ENCODE measurements at places on chromosomes 12 and 14.
A peak's percentile ranks its signal among the peaks of the same experiment; 100 is the strongest.

GRCh38 chr12:131565267-131566015 is 145.4 kb upstream of the SFSWAP start:
- DNase-seq = no peak

DNA sequence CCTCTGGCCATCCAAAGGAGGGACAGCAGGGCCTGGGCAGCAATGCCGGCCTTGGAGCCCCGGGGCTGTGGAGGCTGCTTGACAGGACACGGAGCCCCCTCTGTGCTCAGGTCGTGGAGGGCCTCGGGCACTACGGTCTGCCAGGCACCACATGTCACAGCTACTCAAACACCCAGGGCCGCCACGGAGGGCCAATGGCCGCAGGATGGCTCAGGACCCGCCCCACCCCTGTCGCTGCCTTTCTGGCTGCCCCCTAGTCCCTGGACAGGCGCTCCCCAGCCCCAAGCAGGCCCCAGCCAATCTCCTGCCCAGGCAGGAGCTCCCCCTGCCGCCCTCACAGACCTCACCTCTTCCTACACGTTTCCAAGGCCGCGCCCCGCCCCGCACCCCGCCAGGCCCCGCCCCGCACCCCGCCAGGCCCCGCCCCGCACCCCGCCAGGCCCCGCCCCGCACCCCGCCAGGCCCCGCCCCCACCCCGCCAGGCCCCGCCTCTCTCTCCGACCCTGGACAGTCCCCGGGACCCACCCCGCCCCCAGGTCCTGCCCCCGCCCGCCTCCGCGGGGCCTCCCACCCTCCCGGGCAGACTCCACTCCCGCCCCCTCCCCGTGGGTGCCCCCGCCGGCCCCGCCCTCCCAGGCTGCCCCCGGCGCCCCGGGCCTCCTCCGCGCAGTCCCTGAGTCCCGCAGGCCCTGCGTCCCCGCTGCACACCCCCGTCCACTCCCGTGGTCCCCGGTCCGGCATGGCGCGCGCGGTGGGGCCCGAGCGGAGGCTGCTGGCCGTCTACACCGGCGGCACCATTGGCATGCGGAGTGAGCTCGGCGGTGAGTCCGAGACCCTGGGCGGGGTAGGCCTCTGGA is at the start of gene ASPG:
ASPG (plus strand) TSS at position 669 of the 857 bp plus-strand sequence; CDS start at position 740, 71 bp downstream.
- DNase-seq = no peak

DNA sequence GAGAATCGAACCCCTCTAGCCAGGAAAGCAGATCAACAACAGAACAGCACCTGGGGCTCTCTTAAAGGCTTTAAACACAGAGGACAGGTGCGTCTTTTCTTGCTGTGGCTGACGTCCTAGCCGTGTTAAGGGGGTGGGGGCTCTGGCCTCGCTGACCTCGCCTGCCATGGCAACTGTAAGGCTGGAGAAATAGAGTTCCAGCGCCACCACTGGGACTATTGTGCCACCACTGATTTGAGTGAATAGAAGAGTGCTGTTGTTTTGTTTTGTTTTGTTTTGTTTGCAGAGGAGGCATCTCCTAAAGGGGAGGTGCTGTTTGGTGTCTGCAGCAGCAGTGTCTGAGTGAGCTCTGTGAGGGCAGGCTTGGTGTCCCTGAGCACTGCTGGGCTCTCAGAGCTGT is 34.2 kb upstream of the PRMT8 start:
- DNase-seq = no peak

- no peak for DNase-seq
These were observed 54.6 kb downstream of the ARF6 start for GRCh38 chr14:49947506-49947905.

DNA sequence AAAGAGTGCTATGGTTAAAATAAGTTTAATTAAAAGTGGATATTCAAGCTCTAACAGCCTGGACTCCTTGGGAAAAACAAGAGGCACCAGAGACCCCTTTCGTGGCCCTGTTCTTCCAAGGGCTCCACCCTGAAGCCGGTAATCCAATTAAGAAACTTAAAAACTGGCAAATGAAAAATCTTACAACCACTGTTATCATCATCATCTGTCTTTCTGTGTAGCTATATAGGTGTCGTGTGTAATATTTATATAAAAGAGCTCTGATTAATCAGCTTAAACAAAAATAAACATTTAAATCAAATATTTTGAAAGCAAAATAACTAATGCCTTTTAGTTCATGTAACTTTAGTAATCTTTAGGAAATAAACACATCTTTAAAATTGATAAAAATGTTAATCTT is 4.5 kb downstream of the ATF1 start:
- no peak for DNase-seq

DNA sequence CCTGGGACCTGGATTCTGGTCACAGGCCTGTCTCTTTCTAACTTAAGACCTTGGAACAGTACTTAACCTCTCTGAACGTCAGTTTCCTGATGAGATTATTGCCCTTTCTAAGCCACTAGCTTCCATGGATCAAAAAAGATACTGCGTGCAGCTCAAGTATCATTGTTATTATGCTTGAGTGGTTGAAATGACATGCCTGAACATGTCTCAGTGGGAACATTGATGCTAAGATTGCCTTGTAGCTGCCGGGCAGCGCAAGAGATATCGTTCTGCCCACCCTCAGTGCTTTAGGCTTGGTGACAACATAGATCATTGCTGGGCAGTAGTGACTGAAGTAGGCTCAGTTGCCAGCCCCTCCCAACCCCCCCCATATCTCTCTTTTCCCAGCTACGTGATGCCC is 131.9 kb downstream of the SMOC1 start:
- DNase-seq = no peak

DNA sequence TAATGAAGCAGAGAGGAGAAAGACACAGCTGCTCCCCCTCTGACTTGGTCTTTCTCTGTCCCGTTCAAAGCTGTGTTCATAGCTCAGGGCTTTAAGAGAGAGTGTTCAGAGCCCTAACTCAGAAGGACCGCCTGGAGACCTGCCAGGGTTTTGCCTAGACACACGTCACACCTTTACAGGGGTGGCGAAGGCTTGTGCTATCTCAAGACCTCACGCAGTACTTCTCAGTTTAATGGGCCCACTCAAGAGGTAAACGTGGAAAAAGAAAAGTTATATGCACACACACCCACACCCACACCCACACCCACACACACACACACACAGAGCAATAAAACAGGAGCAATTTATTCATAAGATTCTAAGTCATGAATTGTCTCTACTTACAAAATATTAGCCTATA is 374.3 kb downstream of the C12orf75 start:
- DNase-seq = no peak

- DNase-seq = no peak
These were observed 58.0 kb upstream of the TRHDE start for GRCh38 chr12:72214163-72214562.

- DNase-seq = no peak
These were observed 417 bp downstream of the GLS2 start for GRCh38 chr12:56487448-56488040.

DNA sequence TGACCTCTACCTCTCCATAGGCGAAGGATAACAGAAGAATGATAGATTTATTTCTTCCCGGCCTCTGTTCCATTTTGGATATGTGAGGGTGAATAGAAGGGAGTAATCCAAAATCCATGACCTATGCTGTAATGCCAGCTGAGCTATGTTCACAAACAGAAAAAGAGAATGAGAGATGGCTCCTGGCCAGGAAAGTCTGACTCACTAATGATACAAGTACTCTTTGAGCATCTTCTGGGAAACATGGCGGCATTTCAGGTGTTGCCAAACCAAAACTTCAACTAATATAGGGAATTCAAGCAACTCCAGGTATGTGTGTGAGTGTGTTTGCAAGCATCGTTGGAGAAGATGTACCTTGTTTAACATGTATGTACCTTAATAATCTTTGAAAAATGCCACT is 55.1 kb downstream of the MED13L start:
- peak; percentile 59 for DNase-seq

GRCh38 chr12:20268121-20268732 is 100.1 kb upstream of the PDE3A start:
- no peak for DNase-seq

GRCh38 chr14:102474934-102475333 is 34.6 kb downstream of the ANKRD9 start:
- no peak for DNase-seq

DNA sequence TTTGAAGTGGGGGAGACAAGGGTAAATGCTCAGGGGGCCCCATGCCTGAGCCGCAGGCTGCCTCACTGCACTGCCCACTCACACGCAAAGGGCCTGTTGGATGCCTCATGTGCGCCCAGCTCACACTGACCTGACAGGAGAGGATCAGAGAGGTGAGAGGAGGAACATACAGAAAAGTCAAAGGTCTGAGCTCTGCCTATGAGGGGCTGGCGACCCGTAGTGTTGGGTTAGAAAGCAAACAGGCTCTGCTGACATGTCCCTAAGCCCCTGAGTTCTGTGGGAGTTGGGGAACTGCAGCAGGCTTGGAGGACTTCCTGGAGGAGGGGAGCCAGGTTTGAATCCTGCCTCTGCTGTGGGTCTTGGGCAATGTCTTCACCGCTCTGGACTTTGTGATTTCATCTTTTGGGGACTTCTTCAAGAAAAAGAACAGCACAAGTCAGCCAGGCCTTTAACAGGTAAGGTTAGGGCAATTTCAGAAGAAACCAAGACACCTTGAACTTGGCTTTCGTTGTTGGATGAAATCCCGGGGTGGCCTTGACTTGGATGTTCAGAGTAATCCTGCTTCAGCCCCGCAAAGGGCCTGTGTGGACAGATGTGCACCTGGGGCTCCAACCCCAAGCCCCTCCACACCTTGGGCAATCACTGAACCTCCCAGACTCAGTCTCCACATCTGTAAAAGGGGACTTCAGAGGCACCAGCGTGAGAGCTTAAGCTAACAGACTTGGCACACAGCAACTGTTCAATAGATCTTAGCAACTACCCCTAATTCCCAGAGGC is 116.8 kb downstream of the SCARB1 start:
- DNase-seq = no peak

- DNase-seq = no peak
These were observed 79.3 kb downstream of the FOXA1 start for GRCh38 chr14:37515771-37516170.

- no peak for DNase-seq
These were observed 10.5 kb upstream of the BTG1 start for GRCh38 chr12:92156139-92156538.

DNA sequence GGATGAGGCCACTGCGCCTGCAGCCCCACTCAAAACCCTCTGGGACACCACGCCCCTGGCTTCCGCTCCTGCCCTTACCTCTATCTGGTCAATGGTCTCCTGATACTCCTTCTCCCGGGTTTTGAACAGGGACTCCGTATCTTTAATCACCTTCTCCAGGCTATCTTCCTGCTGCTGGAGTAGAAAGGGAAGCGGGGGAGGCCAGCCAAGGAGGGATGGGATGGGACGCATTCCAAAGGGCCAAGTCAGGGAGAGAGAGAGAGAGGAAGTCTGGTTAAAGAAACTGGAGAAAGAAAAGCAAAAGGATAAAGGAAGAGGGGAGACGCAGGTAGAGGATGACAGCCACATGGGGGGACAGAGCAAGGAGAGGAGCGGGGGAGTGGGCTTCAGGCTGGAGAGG is 7.9 kb downstream of the IFFO1 start:
- peak; percentile 61 for DNase-seq

GRCh38 chr12:81257947-81258551 is 180.2 kb downstream of the ACSS3 start:
- DNase-seq = peak; percentile 34

DNA sequence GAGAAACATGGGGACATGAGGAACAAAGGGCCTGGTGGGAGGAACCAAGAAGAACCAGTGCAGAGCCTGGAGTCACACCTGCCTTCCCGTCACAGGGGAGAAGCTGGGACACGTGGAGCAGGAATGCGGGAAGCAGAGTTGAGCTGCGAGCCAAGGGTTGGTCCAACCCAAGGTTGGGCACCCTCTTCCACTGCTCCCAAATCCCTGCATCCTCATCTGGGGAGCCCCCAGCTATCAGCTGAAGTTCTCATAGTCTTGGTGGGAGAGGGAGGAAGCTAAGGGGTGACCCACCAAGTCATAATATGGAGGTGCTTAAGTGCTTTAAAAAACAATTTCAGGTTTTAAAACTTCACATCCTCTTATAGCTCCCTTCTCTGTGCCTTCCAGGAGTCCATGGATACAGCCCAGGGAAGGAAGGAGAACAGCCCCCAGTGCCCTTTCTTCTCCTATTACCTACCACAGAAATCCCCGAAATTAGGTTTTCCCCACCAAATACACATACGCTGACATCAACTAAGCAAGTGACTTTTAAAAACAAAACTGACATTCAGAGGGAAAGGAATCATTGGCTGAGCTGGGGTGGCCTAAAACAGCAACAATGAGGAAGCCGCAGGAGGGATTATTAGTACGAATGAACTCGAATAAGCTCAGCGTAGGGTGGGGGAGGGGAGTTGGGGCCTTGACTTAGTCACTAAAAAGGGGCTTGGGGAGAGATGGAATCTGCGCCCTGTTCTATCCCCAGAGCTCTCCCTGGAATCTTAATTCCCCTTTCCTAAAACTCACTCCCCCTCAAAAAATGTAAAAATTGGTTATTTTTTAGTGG is 4.5 kb downstream of the MYL6 start:
- no peak for DNase-seq

DNA sequence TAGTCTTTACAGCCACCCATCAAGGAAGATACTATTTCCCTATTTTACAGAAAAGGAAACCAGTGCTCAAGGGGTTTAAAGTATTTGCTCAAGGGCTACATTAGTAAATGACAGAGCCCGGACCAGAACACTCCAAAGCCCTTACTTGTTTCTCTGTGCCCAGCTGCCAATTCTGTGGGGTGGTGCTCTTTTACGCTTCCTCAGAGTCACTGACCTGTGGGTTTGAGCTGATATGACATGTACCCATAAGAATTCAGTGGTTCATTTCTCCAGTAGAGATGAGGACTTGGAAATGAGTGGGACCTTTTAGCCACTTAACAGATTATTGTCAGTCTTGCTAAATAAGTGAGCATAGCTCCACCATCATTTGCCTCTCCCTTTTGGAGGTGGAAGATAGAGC is 37.4 kb upstream of the NKX2-8 start:
- no peak for DNase-seq

DNA sequence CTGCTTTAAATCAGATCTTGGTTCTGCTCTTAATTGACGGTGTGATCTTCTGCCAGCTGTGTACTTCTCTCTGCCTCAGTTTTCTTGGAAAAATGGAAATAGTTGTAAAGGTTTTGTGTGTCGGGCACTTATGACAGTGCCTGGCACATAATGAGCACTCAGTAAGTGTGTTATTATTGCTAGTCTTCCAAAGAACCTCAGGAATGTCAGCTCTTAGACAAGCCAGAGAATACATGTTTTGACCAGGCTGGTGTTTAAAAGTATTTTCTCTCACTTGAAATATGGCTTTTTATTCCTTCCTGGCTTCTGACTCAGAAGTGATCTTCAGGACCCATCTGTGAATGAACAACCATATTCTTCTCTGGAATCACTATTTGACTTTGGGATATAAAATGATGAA is 304.1 kb downstream of the SNAPC1 start:
- DNase-seq = no peak

- no peak for DNase-seq
These were observed 6.1 kb downstream of the METTL3 start for GRCh38 chr14:21505012-21505553.

DNA sequence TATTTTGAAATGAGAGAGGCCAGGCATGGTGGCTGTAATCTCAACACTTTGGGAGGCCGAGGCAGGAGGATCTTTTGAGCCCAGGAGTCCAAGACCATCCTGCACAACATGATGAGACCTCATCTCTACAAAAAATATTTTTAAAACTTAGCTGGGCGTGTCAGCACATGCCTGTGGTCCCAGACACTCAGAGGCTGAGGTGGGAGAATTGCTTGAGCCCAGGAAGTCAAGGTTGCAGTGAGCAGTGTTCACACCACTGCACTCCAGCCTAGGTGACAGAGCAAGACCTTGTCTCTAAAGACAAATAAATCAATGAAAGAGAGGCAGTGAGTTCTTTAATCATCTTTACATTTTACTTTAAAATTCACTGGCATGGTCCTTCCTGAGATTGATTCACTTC is 124.5 kb downstream of the DUSP6 start:
- no peak for DNase-seq

Measured in fibroblast of skin of left biceps (primary cell).